ENCODE measurements at places on chromosomes 1 and 21. TPM values are rescaled to one million over a fixed set of nuclear protein-coding genes. Genes with fewer than 3 reads are reported as not detected.

The CYYR1 gene
- 15.9 TPM for total RNA-seq

The RPRD2 gene
- total RNA-seq, result 77.1 TPM

The CIART gene
- 2.9 TPM for total RNA-seq

GRCh38 chr1:116476321-116476720 lies 94.5 kb downstream of the CD58 start:
- no peak for DNase-seq

DNA sequence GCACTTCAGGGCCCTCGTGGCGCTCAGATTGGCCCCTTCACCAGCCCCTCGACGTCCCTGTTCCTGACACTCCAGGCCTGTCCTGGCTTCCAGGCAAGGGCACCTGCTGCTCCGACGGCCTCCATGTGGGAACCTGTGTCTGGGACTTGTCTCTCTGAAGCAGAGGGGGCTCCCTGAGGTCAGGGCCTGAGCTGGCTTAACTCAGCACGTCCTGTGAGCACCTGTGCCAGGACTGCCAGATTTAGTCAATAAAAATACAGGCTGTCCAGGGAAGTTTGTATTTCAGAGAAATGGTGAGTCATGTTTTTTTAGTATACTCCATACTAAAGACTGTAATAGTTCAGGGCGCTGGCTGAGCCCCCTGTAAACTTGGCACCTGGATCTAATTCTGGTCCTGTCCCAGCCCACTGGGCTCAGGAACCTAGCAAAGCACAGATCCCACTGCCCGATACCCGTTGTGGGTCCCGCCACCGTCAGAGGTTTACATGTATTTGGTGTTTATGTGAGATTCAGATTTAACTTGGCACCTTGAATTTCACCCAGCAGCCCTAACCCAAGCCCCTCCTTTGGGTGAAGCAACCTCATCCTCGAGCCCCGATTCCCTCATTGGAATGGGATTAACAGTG lies 109.9 kb upstream of the IFFO2 start:
- no peak for DNase-seq

DNA sequence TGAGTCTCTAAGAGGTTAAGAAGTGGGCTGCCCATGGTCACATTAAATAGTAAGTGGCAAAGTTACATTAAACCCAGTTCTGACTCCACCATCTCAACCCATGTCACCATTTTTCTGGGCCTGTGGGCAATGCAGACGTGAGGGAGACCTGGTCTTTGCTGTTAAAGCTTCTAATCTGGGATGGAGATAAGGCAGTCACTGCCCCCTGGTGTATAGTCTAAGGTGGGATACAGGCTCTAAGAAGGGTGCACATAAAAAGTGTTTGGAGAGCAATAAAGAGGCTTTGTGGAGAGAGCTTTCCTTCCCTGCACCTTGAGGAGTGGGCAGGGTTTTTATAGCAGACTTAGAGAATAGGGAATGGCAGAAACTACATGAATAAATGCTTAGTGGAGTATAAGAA lies 141.3 kb downstream of the ROR1 start:
- DNase-seq, result no peak

The MAP10 gene
- 5.0 TPM for total RNA-seq

DNA sequence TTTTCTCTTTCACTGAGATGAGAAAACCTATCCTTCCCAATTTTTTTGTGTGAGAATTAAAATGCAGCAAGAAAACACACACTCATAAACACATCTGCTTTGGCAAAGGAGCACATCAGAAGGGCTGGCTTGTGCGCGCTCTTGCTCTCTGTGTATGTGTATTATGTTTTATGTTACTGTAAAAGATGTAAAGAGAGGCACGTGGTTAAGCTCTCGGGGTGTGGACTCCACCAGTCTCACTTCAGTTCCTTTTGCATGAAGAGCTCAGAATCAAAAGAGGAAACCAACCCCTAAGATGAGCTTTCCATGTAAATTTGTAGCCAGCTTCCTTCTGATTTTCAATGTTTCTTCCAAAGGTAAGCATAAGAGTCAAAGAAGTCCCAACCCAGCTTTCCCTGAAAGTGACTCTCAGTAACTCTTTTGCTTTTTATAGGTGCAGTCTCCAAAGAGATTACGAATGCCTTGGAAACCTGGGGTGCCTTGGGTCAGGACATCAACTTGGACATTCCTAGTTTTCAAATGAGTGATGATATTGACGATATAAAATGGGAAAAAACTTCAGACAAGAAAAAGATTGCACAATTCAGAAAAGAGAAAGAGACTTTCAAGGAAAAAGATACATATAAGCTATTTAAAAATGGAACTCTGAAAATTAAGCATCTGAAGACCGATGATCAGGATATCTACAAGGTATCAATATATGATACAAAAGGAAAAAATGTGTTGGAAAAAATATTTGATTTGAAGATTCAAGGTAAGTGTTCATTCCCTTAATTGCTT lies at the start of gene CD2:
Gene CD2, plus strand, starts transcription at position 233 of the 780 bp plus-strand sequence. Its CDS starts 63 bp downstream, at position 296.
- no peak for DNase-seq

The GREM2 gene
- 0.59 TPM for total RNA-seq

GRCh38 chr1:5913876-5914275 lies 78.3 kb downstream of the NPHP4 start:
- DNase-seq, result no peak

The LDLRAP1 gene
- total RNA-seq, result 6.9 TPM

- no peak for DNase-seq
These were observed 82.3 kb downstream of the GPR89B start for GRCh38 chr1:148010527-148010926.

- DNase-seq, result no peak
These were observed 294.2 kb downstream of the PBX1 start for GRCh38 chr1:164853146-164853545.

- no peak for DNase-seq
These were observed 302.4 kb upstream of the NR5A2 start for GRCh38 chr1:199725002-199725565.

GRCh38 chr1:247936415-247936814 lies 11.7 kb downstream of the OR2AJ1 start:
- no peak for DNase-seq

DNA sequence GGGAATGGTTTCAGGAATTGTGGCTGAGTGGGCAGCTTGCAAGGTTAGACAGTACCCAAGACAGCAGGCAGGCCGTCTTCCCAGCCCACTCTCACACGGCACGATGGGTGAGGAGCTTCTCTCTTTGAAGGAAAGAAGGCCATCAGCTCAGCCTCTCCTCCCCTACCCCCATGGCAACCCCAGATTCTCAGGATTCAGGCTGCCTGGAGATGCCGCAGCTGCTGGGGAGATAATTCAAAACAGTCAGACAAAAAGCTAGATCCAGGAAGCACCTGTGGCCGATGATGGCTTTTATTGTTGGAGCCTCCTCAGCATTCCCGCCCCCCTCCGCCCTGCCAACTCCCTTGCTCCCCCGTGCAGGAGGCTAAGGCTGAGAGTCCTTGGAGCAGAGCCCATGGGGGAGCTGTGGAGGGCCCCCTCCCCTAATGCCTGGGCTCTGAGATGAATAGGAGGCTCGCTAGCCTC lies 220.5 kb downstream of the TRABD2B start:
- no peak for DNase-seq

All from uterus (tissue), 4 donors.